ENCODE measurements at places on chromosomes 7 and 10.

DNA sequence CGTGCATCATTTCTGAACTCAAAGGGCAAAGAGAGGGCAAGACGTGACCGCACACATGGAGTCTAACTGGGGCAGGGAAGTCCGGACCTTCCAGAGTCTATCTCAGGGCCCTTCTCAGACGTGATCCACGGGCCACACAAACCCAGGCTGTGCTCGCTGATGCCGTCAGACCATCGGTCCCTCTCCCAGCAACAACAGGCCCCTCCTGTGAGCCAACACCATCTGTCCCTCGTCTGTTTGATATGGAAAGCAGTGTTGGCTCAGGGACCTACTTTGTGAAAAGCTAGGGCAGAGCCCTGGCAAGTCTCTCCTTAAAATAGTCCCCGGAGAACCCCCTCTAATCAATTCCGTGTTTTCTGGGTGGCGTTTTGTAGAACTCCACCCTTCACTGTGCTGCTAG is 208.8 kb downstream of the TCERG1L start:
- DNase-seq, result no peak

- DNase-seq, result no peak
Measured at GRCh38 chr7:132654150-132654549, 77.9 kb upstream of the PLXNA4 start.

GRCh38 chr7:131026297-131027000 is 292.4 kb upstream of the KLF14 start:
- no peak for DNase-seq

- DNase-seq, result no peak
Measured at GRCh38 chr10:73086816-73087215, 9.8 kb downstream of the P4HA1 start.

DNA sequence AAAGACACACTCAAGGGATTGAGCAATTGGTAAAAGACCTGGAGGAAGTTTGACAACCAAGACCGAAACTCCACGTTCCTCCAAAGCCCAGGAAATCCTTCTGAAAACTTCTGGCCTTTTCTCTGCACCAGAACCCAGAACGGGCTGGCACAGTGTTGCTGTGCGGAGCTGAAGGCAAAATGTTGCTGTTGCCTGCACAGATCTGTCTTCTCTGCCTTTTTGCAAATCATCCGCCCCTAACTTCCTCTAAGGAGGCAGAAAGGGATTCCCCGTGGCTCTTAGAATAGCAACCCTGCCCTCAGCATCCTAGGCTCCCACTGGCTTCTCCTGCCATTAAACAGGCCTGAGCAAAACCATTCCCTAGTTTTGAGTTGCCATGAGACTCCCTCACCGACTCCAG is 44.9 kb downstream of the FIGNL1 start:
- DNase-seq, result no peak

DNA sequence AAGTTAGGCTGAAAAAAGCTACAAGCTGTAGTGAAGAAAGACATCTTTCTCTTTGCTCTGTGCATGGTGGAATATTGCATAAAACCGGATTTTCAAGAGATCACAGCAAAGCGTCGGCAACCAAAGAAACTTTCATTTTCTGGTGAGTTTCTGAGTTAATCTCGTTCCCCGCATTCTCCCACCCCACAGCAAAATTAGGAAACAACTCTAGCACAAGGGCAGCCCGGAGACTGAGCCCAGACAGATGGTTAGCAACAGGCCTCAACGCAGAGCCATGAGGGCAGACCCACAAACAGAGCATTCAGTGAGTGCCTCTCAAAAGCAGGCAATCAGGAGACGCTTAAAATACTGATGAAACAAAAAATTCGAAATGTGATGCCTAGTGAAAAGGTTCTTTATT is 396.1 kb upstream of the KLF6 start:
- no peak for DNase-seq

DNA sequence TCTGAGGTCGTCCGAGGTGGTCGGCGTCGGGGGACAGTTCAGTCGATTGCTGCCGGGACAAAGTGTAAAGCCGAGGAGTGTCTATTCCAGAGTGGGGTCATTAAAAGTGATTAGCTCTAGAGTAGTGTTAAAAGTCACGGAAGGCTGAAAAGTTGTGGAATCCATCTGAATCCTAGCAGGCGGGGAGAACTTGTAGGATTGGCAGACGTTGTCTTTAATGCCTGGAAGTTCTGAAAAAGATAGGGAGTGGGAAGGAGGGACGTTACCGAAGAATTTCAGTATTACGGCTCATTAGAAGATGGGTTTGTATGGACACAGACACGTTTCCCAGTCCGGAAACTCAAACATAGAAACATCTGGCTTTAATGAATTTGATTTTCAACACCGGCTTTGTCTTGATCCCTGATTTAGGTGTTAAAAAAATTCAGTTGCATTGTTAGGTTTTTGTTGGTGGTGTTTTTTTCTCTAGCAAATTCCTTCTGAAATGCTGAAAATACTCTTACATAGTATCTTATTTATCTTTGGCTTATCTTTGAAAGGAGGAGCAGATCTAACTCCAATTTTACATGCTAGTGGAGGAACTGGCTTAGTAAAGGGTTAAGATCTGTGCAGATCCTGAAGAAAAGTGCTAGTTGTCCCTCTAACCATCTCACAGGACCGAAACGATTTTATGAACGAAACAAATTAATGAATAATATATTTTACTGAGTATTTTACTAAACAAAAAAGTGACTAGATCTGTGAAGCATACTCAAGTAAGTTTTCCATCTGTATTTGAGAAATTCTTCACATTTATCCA is 900 bp downstream of the MKLN1 start:
- DNase-seq, result no peak

- peak; percentile 68 for DNase-seq
Measured at GRCh38 chr10:51074238-51075028, at the start of gene PRKG1. Gene PRKG1, plus strand, starts transcription at chr10:51074487.

DNA sequence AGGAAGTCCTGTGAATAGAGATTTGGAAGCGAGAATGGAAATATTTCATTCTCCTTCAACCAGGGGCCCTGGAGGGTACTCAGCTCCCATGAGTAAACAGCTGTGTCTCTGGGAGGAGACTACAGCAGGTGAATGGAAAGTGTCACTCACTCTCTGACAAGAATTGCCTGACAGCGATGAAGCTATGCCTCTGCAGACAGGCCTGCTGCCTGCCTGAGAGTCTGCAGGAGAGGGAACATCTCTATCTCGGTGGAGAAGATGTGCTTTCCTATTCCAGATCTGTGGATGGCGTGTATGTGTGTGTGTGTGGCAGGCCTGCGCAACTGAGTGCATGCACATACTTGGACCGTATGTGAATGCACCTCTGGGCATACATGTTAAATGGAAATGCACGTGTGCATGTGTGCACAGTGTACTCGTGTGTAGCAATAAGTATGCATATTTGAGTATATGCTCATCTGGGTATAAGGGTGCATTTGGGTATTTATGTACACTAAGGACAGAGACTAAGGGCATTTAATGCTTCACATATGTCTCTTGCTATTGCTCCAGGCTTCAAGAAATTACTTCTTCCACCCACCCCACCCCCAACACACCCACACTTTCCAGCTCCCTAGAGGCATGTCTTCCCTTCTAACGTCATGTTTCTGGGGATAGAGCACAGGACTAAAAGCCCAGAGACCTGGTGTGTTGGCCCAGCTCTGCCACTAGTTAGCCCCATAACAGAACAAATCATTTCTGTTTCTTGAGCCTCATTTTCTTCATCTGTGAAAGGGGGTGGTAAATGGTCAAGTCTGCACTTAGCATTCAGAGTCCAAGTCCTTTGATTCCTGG is 4.6 kb upstream of the ADCYAP1R1 start:
- DNase-seq, result no peak

GRCh38 chr7:12554351-12554750 is 16.2 kb upstream of the SCIN start:
- DNase-seq, result no peak

DNA sequence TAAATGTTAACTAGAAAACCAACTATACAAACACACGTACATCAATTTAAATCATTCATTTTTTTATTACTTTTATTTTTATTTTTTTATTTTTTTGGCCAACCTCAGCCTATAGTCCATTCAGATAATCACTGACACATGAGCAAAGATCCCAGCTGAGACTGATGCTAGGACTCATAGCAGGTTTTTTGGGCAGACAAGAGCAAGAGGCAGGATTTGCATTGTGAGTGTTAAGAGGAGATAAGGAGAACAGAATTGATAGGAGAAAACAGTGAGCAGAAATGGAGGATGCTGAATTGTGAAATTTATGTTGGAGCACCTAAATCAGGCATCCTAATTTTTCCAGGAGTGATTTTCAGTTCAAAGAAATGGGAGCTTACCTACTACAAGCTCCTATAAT is 240.3 kb downstream of the SEMA3D start:
- DNase-seq, result no peak

GRCh38 chr7:2913760-2914387 is 69.8 kb upstream of the GNA12 start:
- DNase-seq, result no peak
